ENCODE measurements at places on chromosomes 6 and 20.

DNA sequence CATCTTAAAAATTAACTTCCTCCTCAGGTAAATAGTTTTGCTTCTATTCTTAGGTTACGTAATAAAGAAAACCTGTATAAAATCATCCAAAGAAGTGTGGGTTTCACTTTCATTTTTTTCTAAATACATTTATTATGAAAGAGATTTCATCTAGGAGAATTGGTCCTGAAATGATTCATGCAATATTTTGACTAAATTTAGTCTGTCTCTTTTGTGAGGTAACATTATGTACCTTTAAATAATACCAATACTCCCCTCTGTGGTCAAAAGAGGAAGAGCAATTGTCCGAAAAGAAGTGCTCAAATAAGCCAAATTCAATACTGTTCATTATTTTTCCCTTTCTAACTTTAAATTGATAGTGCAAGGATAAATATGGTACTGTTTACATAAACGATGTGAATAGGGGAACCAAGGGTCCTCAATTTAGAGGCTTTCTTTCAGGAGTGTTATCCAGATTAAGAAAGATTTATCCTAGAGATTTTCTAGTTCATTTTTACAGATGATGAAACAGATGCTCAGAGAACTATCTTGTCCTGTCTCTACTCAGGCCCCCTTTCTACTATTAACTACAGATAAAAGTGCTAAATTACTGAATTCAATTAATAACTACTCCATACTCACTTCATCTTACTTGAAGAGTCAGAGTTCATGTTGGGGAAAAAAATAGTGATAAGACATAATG lies 26.2 kb downstream of the CYP39A1 start:
- DNase-seq, result no peak

DNA sequence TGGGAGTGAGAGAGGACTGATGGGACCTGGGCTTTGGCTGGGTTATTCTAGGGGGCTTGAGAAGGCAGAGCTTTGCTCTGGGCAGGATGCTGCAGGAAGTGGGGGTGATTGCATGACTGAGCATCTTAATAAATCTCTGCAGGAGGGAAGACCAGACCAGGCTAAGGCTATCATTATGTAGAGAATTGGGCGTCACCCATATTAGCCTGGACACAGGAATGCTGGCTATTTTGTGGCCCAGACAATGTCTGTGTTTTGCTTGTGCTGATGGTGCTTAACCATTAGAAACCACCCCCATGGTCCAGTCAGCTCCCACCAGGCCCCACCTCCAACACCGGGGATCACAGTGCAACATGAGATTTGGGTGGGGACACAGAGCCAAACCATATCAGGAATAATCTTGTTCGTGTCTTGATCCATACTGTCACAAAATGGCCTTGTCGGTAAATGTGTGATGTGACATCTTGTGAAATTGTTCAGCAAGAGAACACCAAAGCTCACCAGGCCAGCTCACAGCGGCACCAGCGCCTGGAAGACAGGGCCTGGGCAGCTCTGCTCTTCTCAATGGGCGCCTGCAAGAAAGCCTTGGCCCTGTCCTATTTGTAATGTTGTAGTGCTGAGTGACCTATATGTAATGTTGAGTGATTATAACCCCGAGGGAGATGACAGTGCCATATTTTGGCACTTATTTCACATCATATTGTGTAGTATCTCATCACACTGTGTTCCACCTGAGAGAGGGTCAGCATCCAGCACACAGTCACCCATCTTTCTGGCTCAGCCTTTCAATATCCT lies 211.8 kb downstream of the QKI start:
- DNase-seq, result no peak

- no peak for DNase-seq
These were observed 5.9 kb upstream of the TUBB1 start for GRCh38 chr20:59013031-59013951.

- no peak for DNase-seq
These were observed 81.3 kb downstream of the EDN3 start for GRCh38 chr20:59381689-59382088.

GRCh38 chr20:62805155-62805710 lies 598 bp downstream of the OGFR start:
- DNase-seq, result no peak

DNA sequence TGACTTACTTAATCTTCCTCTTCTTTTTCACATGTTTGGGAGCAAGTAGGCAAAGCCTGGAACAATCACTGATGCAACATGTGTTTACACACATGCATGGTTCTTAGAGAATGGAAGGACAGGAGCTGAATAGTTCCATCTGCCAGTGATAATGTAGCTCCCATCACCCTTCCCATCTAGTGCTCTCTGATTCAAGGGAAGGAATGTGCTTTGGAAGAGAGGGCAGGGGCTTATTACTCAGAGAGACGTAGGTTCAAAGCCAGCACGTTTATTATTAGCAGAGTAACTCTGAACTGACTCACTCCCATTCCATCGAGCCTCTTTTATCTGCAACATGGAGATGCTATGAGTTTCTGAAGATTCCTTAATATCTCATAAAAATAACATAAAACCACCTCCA lies 211.9 kb downstream of the GMPR start:
- no peak for DNase-seq

- DNase-seq, result no peak
These were observed 26.8 kb upstream of the MMP24 start for GRCh38 chr20:35199740-35200139.

DNA sequence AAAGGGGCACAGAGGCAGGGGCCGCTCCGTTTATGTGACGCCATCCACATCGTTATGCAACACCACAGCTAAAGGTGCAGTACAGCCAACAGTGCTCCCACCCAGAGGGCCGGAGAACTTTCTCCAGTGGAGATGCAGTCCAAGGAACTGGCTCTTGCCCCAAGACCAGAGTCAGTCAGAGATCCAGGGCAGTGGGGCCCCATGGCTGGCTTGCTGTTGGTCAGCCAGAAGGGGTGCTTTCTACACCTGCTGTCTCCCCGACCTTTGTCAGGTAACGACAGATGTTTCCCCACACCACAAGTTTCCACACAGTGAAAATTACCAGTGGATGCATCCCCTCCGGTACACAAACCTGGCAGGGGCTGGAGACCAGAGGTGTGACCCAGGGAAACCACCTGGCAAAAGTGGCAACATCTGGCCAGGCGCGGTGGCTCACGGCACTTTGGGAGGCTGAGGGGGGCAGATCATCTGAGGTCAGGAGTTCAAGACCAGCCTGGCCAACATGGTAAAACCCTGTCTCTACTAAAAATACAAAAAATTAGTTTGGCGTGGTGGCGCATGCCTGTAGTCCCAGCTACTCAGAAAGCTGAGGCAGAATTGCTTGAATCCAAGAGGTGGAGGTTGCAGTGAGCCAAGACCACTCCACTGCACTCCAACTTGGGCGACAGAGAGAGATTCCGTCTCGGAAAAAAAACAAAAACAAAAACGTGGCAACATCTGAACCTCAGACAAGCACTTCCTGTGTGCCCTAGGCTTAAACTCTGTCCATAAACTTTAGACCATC lies 34.9 kb downstream of the UBE2V1 start:
- no peak for DNase-seq

DNA sequence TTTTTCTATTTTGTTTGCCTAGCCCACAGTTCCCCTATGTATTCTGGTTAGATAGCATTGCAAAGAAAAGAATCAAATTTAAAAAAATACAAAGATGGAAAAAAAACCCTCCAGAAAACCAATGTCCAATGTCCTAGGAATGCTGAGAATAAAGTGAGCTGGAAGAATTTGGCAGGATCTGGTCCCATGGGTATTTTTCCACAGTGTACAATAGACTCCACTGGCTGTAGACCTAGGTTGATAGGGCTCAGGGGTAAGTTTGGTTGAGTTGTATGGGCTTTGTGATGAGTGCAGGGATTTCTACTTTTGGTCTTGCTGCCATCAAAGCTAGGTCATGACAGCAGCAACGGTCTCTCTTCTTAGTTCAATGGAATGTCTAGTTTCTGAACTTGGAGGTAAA lies 41.5 kb downstream of the SLC22A2 start:
- no peak for DNase-seq

- no peak for DNase-seq
These were observed 102.2 kb upstream of the SASH1 start for GRCh38 chr6:148240461-148240840.

DNA sequence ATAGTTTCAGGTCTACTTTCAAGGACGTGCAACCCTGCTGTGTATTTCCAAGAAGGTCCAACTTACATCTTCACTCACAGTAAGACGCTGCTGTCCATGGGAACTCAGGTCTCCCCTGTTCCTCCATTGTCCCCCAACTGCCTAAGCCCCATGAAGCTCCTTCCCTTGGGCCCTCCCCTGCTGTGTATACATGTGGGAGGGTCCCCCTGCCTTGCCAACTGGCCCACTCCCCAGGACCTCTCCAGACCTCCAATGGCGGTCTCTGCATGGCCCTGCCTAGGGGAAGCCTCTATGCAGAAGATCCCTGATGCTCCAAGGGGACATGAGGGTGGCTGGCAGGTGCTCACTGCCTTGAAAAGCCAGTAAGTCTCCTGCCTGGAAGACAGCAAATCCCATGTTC lies 186.7 kb upstream of the CST7 start:
- no peak for DNase-seq

- DNase-seq, result no peak
These were observed 220.2 kb downstream of the FUT9 start for GRCh38 chr6:96235927-96236326.

- DNase-seq, result no peak
These were observed 34.3 kb downstream of the FARS2 start for GRCh38 chr6:5295623-5296022.

GRCh38 chr6:16432075-16433032 lies 194.0 kb downstream of the GMPR start:
- no peak for DNase-seq

- DNase-seq, result peak; percentile 54
These were observed 235.8 kb downstream of the NFATC2 start for GRCh38 chr20:51306521-51307358.

GRCh38 chr6:150813319-150813992 lies 52.0 kb upstream of the MTHFD1L start:
- no peak for DNase-seq

DNA sequence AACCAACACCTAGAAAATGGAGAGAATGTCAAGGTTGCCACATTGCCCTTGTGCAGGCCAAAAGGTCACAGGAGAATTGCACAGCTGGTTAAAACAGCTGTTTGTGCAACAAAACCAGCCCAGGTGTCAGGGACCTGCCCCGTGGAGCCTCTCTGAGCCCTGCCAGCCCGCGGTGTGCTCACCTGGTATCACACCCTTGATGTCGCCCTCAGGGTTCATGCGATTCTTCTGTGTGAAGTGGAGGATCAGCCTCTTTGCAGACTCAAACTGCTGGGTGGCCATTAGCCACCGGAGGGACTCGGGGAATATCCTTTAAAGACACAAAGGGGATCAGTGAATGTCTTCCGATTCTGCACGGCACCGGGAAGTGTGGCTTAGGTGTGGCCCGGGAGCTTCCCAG lies 39.2 kb downstream of the PSMG4 start:
- DNase-seq, result no peak

DNA sequence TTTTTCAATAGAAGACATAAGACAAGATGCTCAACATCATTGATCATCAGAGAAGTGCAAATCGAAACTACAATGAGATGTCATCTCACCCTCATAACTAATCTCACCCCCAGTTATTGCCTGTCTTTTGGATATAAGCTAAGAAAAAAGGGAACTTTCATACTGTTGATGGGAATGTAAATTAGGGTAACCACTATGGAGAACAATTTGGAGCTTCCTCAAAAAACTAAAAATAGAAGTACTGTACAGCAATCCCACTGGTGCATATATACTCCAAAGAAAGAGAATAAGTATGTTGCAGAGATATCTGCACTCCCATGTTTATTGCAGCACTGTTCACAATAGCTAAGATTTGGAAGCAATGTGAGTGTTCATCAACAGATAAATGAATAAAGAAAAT lies 26.4 kb upstream of the PHF3 start:
- DNase-seq, result no peak

GRCh38 chr6:71420095-71420692 lies 131.6 kb downstream of the OGFRL1 start:
- no peak for DNase-seq

DNA sequence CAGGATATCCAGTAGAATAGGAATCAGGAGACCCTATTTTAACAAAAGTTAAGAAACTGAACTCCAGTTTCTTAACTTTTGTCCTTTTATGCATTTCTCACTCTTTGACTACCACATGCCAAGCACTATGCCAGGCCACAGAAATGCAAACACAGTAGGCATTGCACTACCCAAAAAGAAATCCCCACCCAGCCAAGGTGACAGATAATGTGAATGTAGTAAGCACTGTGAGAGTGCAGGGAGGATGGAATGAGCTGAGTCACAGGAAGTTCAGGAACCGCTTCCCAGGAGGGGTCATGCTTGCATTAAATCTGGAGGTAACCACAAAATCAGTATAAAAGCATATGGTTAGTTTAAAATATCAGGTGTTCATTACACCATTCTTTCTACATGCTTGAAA lies 20.1 kb upstream of the FAM83C start:
- DNase-seq, result no peak

GRCh38 chr6:56243518-56244070 lies 3.8 kb downstream of the COL21A1 start:
- no peak for DNase-seq

DNA sequence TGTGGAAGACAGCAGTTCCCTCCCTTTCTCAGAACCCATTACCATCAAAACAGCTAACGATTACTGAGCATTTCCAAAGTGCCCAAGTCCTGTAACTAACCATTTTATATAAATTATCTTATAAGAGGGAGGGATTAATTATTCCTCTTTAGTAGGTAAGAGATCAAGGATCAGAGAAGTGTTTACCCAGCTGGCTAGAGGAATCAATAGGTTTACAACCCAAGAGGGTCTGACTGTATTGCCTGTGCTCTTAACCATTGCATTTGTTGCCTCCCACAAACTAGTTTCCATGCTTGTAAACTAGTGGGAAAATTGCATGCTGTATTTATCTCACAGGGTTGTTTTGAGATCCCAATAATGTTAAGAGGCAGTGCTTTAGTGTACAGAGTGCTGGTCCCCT lies 3.7 kb upstream of the DBNDD2 start:
- no peak for DNase-seq

- DNase-seq, result no peak
These were observed 12.1 kb downstream of the TRIM31 start for GRCh38 chr6:30100585-30101443.

GRCh38 chr20:4813863-4814695 lies 92.4 kb downstream of the PRND start:
- DNase-seq, result peak; percentile 45
